ENCODE measurements at places on chromosomes 5 and 9.

DNA sequence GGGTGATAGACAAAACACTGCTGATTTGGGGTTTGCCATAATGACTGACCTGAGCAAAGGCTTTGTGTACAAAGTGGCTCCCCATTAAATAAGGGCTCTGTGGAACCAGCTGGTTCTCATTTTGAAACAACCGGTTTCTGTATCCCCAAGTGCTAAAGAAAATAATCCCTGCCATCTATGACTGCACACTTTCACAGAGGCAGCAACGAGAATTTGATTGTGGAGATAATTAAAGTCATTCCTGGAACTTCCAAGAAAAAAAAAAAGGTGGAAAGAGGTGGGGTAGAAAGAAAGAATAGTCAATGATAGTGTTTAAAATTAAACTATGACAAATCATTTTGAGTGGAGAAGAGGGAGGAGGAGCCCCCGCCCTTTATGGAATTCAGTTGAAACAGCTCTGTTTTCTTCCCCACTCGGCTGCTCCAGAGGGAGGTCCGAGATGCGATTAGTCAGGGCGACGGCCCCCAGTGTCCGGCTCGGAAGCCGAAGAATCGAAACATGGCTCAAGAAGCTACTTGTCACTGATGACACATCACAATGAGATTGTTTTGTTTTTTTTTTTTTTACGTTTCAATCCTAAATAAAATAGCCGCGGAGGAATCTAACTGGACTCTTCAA lies 38.4 kb downstream of the EBF1 start:
- no peak for DNase-seq

GRCh38 chr5:40678026-40678425 lies 1.7 kb upstream of the PTGER4 start:
- no peak for DNase-seq

DNA sequence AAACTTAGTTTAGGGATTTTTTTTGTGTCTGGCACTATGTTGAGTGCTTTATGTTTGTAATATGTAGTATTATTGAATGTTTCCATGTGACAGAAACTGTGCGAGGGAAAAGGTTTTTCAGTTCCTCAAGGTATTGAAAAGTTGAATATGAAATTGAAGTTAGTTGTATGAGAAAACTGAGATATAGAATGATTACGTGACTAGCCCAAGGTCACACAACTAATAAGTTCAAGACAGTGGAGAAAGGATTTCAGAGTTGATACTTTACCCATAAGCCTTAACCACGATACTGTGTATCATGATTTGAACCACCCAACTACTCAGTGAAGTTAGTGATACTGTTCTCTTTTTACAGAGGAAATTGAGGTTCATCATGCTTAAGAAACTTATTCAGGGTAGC lies 5.7 kb downstream of the NIPBL start:
- DNase-seq: no peak

DNA sequence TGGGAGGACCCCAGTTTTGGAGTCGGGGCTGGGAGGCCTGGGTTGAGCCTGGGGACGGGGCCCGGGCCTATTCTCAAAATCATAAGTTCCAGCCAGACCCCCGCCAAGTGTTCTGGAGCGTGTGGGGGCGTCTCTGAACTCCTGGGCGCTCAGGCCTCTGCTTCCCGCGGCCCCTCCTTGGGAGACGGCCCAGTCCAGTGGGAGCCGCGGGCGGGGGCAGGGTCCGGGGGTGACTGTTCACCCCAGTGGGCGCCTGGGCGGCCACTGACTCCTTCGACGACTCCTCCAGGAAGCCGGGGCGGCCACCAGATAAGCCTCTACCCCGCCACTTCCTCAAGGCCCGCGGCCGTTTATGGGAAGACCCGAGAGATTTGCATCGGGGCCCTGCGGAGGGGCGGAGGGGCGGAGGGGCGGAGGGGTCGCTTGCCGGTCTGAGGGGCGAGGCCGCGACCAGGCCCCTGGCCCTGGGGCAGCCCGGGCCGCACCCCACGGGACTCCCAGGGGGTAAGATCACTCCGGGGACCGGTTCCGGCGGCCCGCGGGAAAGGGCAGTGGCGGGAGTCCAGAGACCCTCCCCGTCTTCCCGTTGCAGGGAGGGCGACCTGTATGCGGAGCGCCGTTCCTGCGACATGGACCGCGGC lies 655 bp downstream of the TOR4A start:
- DNase-seq: no peak

- DNase-seq: no peak
Measured at GRCh38 chr5:32098890-32099310, 75.2 kb downstream of the GOLPH3 start.

GRCh38 chr9:114446672-114447450 lies 58.4 kb downstream of the WHRN start:
- DNase-seq: no peak

GRCh38 chr5:91941588-91941987 lies 558.5 kb upstream of the ARRDC3 start:
- no peak for DNase-seq

DNA sequence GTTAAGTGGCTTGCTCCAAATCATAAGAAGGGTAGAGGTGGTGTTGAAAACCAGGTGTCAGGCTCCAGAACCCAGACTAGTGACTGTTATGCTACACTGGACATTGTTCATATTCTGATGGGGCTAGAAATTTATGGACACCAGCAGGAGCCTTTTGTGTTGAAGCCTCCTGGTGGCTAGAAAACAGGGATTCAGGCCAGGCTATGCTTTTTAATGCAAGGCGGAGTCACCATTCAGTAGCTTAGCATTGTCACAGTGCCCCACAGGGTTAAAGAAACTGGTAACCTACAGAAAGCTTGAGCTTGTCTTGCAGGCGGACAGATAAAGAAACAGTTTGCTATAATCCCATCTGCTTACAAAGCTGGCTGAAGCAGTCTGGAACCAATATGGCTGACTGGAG lies 23.0 kb upstream of the GOLM1 start:
- DNase-seq: no peak

DNA sequence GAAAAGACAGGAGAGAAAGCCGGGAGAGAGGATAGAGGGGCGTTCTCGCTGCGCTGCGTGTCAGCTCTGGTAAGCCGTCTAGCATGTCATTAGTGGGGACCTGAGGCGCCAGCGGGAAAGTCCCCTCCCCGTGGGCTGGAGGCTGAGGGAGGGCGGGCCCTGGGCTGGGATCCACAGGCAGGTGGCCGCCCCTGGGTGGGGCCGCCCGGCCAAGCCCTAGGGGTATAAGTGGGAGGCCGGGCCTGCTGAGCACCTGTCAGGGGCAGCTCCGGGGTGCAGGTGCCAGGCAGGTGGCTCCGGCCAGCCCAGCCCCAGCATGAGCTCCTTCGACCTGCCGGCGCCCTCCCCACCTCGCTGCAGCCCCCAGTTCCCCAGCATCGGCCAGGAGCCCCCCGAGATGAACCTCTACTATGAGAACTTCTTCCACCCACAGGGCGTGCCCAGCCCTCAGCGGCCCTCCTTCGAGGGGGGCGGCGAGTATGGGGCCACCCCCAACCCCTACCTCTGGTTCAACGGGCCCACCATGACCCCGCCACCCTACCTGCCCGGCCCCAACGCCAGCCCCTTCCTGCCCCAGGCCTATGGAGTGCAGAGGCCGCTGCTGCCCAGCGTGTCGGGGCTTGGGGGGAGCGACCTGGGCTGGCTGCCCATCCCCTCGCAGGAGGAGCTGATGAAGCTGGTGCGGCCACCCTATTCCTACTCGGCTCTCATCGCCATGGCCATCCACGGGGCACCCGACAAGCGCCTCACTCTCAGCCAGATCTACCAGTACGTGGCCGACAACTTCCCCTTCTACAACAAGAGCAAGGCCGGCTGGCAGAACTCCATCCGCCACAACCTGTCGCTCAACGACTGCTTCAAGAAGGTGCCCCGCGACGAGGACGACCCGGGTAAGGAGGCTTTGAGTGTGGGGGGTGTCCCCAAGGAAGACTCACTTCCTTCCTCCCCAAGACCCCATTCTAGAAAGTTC lies at the start of gene FOXI1:
Gene FOXI1, plus strand, starts transcription at position 256 of the 970 bp plus-strand sequence. Its CDS starts 61 bp downstream, at position 317.
- DNase-seq: no peak

DNA sequence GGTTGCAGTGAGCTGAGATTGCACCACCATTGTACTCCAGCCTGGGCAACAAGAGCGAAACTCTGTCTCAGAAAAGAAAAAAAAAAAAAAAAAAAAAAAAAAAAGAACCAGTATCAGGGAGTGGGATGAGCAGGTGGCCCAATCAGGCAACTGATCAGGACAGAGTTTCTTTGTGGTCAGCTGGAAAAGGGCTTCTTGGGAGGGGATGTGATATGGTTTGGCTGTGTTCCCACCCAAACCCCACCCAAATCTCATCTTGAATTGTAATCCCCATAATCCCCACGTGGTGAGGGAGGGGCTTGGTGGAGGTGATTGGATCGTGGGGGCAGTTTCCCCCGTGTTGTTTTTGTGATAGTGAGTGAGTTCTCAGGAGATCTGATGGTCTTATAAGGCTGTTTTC lies 4.7 kb upstream of the GCNT1 start:
- no peak for DNase-seq

DNA sequence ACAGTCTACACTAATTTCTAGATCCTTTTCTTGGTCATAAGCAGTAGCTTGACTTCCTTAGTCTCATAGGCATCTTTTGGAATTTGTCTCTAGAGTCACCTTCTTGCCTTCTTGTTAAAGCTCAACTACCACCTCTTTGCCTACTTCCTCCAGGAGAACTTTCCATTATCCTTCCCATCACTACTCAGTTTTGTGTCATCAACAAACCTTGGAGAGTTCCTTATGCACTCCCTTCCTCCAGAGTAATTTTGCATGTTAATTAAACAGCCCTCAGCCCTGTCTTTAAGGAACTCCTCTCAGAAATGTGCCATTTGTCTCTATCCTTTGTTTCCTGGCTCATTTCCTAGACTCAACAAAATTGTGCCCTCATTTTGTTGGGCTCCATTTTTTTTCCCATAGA lies 4.2 kb upstream of the EPB41L4B start:
- no peak for DNase-seq

GRCh38 chr5:84255315-84255714 lies 129.4 kb downstream of the EDIL3 start:
- no peak for DNase-seq

DNA sequence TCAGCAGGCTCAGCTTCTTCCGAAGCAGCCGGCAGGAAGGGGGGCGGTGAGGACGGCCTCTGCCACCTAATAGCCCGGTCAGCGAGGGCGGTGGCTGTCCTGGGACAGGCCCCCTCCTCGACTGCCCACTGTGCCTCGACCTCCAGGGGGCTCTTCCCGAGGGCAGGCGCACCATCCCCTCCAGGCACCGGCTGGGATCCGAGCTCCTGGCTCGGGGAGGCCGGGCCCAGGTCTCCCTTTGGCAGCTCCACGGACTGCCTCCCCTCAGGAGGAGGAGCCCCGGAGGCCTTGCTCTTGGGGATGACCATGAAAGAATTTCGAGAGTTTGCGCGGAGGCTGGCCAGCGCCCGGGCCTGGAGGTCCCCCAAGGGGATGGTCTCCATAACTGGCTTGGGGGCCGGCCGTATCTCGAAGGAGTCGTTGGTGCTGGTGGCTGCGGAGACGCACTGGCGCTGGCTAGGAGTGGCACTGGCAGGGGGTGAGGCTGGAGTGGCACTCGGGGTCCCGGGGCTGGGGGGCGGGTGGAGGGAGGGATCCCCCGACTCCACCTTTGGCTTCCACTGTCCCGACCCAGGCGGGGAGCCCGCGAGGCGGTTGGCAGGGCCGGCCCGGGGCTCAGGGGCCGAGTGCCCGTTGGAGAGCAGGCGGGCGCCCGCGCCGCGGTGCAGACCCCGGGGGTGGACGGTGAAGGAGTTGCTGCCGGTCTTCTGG lies 975 bp downstream of the TPRN start:
- DNase-seq: no peak

- no peak for DNase-seq
Measured at GRCh38 chr5:76104027-76104426, 20.8 kb downstream of the SV2C start.

DNA sequence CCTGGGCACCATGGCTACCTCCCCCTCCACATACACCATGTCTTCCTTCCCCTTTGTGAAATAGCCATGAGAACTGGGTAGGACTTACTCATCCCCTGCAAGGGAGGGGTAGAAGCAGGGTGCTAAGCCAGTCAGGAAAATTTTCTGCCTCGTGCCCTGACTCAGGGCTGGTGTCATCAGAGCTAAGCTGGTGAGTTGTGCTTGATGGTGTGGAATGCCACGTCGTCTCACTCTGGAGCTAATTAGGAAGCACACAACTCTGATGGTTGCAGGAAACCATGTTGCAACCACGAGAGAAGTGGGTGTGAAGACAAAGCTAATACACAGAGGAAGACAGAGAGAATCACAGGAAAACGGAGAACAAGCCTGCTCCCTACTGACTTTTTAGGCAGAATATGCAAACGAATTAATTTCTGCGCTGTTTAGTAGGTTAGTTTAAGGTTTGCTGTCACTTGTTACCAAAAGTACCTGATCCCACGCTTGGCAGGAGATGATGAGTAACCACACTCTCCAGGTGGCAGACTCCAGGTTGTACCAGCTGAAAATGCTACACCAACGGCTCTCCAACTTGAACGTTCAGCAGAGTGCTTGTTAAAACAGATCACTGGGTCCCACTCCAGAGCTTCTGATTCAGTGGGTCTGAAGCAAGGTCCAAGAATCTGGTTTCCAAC lies 54.5 kb downstream of the STK10 start:
- DNase-seq: peak; percentile 39

DNA sequence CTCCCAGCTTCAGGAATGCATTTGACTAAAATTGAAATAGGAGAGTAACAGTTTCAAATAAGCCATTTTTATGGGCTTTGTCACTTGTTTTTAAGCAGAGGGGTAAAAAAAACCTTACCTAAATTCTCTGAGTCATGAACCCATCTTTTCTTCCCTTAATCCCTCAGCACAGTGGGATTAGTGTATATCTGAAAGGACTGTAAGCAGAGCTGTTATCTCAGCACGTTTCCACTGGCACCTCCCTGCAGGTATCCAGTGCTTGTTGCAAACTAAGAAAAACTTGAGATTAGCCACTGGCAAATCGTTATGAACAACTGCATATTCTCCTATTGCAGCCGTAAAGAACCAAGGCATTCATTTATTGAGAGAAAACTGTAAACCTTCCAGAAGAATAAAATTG lies 872.7 kb downstream of the EFNA5 start:
- DNase-seq: no peak

DNA sequence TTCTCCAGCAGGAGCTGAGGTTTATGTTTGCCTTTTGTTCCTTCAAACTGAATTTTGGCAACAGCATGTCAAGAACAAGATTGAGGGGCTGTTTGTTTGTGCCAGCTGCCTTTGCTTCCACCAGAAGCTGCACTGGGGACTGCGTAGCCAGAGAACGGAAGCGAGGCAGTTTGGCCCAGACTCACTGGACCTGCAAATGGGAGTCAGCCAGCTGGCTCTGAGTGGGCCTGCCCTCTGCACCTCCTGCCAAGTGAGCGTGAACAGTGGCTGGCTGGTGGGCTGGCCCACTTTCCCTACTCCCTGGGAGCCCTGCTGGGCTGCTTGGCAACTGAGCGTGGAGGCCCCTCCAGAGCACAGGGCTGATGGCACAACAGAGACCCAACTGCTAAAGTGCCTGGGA lies 111.6 kb downstream of the GALNT10 start:
- DNase-seq: no peak

GRCh38 chr9:103116246-103116645 lies 121.1 kb downstream of the CYLC2 start:
- no peak for DNase-seq

DNA sequence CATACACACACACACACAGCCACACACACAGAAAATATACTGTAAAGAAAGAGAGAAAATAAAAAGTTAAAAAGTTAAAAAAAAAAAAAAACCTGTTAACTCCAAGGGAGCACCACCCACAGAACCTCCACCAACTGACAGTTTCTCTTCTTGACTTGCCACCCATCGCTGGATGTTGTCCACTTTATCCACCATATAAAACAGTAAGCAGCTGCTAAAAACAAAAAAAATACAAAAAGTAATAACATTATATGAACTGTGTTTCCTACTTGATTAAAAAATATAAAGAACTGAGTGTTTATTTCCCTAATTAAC lies 1.2 kb downstream of the PURA start:
- DNase-seq: no peak

- no peak for DNase-seq
Measured at GRCh38 chr5:76594107-76594506, 29.1 kb downstream of the F2RL2 start.
